HCT116 (cell line): ENCODE measurements at places on chromosomes 2 and 18.

GRCh38 chr2:144659731-144660275 lies 139.9 kb upstream of the ZEB2 start:
- peak; percentile 64 for DNase-seq

DNA sequence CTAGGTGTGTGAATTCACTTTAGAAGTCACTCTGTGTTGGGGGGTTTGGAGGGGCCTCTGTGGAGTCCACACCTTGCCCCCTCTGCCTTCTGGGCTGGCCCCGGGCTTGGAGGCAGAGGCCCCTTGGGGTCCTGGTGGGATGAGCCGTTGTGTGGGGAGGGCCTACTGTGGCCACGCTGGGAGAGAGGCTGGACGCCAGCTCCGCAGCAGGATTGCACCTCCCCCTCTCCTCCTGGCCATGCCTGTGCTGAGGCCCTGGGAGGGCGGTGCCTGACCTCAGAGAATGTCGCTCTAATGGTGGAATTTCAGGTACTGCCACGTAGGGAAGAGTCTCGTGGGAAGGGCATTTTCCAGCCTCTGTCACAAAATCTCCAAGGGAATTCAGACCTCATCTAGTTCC lies 237.0 kb downstream of the ATAD2B start:
- DNase-seq: no peak

DNA sequence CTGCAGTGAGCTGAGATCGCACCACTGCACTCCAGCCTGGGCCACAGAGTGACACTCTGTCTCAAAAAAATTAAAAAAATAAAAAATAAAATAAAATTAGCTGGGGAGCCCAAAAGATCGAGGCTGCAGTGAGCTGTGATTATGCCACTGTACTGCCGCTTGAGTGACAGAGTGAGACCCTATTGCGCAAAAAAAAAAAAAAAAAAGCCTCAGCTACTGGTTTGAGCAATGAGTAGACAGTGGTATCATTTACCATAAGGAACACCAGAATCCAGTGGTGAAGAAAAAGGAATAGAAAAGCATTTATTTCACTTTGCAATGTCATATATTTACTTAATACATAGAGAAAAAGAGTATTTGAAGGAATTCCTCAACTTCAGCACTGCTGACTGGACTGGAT lies 3.0 kb downstream of the SAP130 start:
- no peak for DNase-seq

DNA sequence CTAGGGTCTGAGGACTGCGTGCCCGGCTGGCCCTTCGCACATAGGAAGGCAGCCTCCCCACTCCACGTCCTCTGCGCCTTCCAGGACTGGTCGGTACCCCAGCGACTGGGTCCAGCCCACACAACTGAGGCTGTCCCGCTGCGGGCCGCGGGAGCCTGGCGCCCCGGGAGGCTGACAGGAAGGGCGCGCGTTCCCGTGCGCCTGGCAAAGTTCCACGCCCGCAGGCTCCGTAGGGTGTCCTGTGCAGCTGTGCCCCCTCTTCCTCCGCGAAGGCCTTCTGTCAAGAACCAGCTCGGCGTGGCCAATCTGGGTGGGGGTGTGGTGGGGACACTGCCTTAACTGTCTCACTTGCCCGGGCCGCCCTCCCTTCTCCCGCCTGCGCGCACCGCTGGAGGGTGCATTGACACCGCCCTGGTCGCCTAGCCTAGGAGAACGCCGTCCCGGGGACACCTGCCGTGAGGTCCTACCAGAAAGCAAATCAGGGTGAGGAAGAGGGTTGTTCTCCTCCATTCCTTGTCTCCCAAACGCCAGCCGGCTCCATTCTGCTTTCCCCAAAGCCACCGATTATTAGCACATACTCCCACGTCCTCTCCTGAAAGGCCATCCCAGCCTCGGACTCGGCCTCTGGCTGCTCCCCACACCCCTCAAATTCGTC lies 618 bp upstream of the LYPD1 start:
- no peak for DNase-seq
